Hematopoietic multipotent progenitor cell treated with erythropoietin and hydrocortisone succinate and interleukin-3 and kit ligand, for 6 days (in vitro differentiated cells): ENCODE measurements at places on chromosomes 12 and 14.

- DNase-seq: peak; percentile 38
Measured at GRCh38 chr14:68692916-68693771, 99.7 kb downstream of the ZFP36L1 start.

- no peak for DNase-seq
Measured at GRCh38 chr12:88810806-88811205, 230.5 kb upstream of the KITLG start.

DNA sequence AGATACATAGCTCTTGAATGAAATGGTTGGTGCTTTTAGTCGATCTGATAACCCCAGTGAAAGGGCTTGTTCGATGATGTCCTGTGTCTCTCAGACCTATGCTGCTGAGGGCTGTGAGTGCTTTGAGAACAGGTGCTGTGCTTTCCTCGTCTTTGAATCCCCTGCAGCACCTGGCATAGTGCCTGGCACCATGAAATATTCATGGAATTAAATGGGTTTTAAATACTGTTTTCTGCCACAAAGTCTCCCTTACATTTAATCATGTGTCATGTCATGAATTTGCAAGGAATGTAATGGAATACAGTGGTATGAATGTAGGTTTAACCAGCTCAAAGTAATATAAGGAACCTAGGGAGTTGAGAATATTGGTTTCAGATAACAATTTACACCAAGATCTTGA is 220.5 kb upstream of the PRICKLE1 start:
- DNase-seq: no peak

- DNase-seq: no peak
Measured at GRCh38 chr12:110848314-110848923, 1.6 kb downstream of the CCDC63 start.

DNA sequence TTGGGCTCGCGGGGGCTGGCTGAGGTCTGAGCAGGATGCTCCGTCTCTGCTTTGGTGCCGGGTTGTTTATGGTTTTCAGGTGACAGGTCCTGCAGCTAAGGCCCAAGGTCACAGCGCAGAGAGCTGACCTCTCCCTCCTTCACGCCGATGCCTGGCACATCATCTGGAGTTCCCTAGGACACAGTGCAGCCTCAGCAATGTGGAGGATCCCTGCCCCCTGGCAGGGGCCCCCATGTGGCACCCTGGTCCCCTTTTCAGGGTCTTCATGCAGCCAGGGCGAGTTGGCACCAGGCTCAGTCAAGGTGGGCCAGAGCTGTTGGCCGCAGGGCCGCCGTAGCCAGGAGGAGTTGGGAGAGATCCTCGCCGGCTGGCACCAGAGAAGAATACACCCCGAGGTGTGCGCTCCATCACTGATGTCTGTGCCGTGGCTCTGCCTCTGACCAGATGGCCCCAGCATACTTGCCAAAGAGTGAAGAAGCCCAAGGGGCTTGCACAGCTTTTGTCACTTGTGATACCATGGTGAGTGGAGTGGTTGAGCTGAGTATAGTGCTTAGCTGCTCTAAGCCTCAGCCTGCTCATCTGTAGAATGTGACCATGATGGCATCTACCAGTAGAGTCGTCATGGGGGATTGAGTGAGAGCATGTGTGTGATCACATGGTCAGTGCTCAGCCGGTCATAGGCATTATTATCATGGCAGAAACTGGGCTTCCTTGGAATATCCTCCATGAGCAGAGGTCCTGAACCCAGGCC is 11.0 kb downstream of the TPCN1 start:
- DNase-seq: no peak

DNA sequence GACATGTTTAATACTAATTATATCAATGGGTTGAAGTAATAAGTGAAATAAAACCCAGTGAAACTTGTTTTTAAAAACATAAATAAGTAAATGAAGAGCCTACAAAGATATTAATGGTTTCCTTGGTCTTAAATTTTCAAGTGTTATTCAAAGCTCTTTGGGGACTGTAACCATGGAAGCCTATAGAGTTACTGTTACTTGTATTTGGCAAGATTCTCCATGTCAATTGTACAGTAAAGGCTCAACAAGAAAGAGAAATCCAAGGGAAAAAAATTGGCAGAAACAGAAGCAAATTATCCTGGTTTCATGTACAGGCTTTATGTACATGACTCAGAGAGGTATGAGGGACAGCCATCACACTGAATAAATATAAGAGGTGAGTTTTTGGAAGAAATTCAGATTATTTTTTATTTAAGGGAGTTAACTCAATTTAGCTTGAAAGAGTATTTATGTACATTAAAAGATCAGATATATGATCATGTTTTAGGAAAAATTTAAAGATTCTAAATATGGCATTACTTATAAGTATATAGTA is 151.1 kb upstream of the HMGA2 start:
- no peak for DNase-seq

DNA sequence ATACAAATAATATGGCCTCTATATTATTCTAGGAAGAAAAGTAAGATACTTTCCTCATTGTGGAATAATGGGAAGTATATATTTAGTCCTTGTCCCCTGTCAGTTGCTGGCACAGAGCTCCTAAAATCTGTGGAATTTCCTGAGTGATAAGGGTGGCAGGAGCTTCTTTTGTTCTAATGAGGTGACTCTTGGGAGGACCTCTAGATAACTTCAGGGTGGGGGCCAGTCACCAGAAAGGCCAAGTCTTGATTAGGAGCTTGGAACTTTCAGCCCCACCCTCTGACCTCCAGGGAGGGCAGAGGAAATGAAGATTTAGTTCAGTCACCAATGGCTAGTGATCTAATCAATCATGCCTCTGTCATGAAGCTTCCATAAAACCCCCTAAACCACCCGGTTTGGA is 179.9 kb upstream of the PRICKLE1 start:
- DNase-seq: no peak

GRCh38 chr12:57845478-57846284 is 848 bp downstream of the CTDSP2 start:
- DNase-seq: peak; percentile 62

- DNase-seq: no peak
Measured at GRCh38 chr14:105039458-105040205, 18.7 kb upstream of the CDCA4 start.

DNA sequence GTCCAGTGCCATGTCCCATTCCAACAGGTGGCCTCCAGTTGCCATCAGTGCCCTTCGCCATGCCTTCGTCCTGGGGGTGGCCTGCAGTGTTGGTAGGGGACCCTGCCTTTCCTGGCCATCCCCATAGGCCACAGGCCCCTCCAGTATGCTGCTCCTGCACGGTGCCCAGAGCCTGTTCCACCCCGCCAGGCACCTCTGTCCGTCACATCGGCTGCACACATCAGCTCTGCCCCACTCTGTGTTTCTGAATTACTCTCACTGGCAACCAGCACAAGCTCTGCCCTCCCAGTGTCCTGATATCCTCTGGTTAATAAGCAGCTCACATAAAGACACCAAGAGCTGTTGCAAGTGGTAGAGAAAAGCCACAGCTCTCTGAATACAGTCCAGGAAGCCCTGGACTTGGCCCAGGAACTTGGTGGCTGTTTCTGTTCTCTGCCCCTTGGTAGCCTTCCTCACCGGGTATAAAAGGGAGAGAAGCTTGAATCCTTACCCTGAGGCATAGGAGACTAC is 31.3 kb upstream of the ATP2A2 start:
- no peak for DNase-seq

- DNase-seq: no peak
Measured at GRCh38 chr12:30197392-30198057, 413.8 kb upstream of the TMTC1 start.

DNA sequence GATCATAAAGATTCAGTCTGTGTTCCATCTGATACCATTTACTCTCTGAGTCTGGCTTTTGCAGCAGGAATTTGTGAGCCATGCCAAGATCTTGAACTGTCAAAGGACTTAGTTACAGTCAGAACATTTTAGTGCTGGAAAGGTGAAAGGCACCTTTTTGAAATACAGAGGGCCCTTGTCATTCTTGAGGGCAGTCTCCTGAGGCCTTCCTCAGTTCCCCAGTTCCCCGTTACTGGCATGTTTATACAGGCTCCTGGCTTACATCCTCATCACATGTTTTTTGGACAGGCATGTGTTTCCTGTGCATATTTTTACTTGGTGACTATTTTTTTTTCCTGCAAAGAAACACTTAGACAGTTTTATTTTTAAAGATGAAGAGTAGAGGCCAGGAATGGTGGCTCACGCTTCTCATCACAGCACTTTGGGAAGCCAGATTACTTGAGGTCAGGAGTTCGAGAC is 21.0 kb downstream of the CFAP54 start:
- no peak for DNase-seq

DNA sequence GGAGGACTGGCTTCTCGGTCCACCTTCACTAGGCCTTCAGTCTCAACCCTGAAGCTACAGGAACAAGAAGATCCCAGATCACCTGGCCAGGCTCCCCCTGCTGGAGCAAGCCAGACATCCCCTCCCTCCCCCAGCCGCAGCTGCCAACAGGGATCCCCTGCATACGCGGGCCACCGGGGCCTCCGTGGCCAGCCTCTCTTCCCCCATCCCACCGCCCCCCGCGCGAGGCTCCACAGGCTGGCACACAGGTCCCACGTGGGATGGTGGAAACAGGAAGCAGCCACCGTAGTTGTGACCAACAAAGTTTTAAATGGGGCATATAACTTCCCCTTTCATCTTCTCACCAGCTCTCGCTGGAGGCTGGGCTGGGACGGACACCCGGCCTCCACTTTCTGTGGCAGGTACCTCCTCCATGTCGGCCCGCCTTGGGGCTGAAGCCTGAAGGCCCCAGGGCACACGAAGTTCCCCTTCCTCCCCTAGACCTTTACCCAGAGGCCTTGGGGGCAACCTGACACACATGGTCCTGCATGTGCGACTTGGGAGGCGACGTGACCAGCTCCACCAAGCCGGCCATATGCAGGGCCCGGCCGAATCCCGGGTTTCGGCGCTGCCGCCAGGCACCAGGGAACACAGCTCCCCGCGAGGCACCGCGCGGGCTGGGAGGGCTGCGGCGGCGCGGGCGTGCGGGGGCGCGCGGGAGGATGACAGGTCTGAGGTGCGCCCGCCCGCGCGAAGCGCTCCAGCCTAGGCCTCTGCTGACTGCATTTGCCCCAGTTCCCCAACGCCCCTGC is 44.4 kb upstream of the PNMA1 start:
- DNase-seq: peak; percentile 84

- DNase-seq: no peak
Measured at GRCh38 chr12:68140556-68140955, 19.0 kb downstream of the IFNG start.

GRCh38 chr12:110708917-110709316 is 20.0 kb upstream of the HVCN1 start:
- DNase-seq: no peak

GRCh38 chr14:81401420-81402122 is 1.4 kb upstream of the STON2 start:
- DNase-seq: peak; percentile 55

GRCh38 chr12:51472984-51473383 is 48.4 kb downstream of the SLC4A8 start:
- DNase-seq: no peak

- DNase-seq: no peak
Measured at GRCh38 chr12:50006754-50007442, 18.4 kb downstream of the RACGAP1 start.

GRCh38 chr12:10557766-10558165 is 52.1 kb downstream of the EIF2S3B start:
- no peak for DNase-seq

- no peak for DNase-seq
Measured at GRCh38 chr14:71235875-71236274, 328.6 kb downstream of the PCNX1 start.

DNA sequence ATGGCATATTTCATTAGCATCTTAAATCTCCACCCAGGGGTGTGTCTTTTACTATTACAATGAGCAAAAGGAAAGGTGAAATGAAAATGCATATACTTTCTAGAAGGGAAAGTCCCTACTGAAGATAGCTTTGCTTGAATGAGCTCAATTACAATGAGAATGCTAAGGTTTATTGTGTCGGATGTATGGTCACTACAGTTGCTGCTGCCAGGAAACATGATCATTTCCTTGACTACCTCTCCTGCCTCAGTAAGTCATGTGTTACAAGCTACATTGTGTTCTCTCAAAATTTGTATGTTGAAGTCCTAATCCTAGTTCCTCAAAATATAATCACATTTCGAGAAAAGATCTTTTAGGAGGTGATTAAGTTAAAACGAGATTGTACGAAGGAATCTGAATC is 322.2 kb downstream of the MDGA2 start:
- DNase-seq: no peak

GRCh38 chr14:85124631-85125290 is 405.2 kb upstream of the FLRT2 start:
- no peak for DNase-seq

DNA sequence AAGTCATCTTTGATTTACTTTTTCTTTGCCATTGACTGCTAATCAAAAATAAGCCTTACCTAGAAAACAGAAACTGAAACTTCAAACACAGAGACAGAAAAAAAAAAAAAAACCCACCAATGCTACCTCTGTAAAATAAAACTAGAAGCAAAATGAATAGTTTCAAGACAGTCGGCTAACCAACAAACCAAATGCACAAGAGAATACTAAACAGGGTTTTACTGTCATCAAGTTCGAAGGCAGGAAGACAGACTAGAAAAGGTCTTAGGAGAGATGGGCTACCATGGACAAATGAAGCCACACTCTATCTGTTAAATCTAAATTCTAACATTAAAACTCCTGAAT is 59.5 kb downstream of the SEL1L start:
- DNase-seq: no peak

DNA sequence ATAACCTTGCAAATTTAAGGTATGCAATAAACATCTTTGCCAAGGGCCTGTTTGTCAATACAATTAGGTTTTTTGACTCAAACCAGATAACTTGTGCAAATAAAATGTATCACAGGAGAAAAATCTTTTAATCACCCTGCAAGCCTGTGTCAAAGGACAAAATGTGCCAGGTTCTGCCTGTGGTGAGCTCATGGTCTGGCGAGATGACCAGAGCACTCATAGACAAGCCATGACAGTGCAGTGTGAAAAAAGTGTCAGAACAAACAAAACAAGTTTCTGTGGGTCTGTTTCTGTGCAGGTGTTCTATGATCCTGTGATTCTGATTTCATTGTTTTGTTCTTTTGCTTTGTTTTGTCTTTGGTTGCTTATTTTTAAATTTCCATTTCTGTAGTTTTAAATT is 847.2 kb downstream of the VRK1 start:
- no peak for DNase-seq

DNA sequence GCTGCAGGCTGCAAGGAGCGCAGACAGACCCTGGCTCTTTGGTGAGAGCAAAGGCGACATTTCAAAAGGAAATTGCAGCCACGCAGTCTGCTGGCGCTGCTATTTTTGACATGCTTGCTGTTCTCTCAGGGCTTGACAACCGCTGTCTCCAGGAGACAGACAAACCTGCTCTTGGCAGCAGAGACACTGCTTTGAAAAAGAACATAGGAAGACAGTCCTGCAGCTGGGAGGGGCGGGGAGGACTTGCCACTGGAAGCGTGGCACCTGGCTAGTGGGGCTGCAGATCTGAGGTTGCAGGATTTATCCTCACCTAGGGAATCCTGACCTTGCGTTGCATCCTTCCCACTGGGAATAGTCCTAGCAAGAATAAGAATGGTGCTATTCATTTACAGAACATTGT is 91.8 kb upstream of the KCNA1 start:
- no peak for DNase-seq

DNA sequence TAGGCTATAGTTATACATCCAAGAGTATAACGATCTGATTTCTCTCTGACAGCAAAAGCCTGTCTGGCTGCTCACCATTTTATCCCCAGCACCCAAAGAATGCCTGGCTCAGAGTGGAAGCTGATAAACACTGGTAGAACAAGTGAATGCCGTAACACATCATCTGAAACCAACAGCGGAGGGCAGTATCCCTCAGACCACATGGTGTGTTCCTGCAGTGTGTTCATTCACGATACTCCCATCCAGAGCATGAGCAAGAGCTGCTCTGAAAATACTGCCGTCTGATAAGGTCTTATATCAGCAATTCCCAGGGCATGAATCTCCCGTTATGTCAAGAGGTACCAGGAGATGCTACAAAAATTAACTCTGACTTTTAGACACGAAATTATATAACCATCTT is 95.9 kb downstream of the TTC7B start:
- DNase-seq: peak; percentile 85
